Heart right ventricle (tissue), 16 donors: ENCODE measurements at places on chromosomes 13 and 19. TPM values are rescaled to one million over a fixed set of nuclear protein-coding genes. Genes with fewer than 3 reads are reported as not detected.

DNA sequence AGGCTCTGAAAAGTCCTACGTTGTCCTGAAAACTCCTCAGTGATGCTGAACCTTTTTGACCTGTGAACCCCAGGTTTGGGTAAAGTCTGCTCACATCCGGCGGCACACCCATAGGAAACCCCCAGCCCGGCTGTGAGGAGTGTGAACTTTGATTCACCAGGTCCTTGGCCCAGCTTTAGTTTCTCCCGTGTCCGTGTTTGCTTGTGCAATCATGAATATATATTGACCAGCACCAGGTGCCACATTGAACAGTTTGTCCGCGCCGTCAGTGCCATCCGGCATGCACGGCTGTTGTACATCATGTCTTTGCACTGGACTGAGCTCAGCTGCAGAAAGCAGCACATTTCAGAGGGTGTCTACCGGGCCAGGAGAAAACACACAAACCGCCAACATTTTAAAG, 45.3 kb downstream of the NFIC start:
- no peak for DNase-seq

The LILRA6 gene
- 1.1 TPM for polyA plus RNA-seq

GRCh38 chr19:33022472-33023116, 42.1 kb downstream of the RHPN2 start:
- DNase-seq, result no peak

DNA sequence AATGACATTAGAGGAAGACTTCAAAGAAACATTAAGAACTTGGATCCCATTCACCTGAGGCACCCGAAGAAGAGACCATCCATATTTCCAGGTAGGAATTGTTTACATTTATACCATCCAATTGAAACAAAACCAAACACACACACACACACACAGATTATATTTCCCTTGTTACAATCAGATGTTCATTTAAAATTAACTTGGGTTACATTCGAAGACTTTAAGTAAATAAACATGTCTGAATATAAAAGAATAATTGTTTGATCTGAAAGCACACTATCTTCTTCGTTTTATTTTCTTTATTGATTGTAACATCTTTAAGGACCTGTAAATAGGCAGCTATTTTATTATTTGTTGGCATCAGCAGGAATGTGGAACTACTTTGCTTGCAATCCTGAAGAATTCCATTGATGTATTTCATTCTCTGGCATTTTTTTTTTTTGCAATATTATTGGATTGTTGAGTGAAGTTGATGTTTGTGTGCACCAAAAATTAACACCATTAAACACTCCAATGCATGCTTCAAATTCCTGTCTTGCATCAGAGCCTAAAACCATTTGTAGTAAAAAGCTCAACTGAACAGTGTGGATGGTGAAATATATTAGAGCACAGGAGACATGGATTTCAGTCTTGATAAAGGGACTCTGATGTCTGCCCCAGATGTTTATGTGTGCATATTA, 85.3 kb upstream of the FRY start:
- no peak for DNase-seq

The NCR1 gene
- not detected for polyA plus RNA-seq
